Neural progenitor cell (in vitro differentiated cells): ENCODE measurements at places on chromosomes 16 and 17. TPM values are rescaled to one million over a fixed set of nuclear protein-coding genes. Genes with fewer than 3 reads are reported as not detected.
A peak's percentile ranks its signal among the peaks of the same experiment; 100 is the strongest.

Gene CDH8
- total RNA-seq = 23.7 and 31.4 TPM in 2 replicates

Gene ARHGAP23
- 6.1 and 14.2 TPM in 2 replicates for total RNA-seq

Gene CD300A
- 0.28 TPM in 1 of 2 replicates, not detected in the other for total RNA-seq

Gene CMTM1
- 2.9 TPM in 1 of 2 replicates, not detected in the other for total RNA-seq

Gene MT4
- total RNA-seq = not detected in 2 replicates

DNA sequence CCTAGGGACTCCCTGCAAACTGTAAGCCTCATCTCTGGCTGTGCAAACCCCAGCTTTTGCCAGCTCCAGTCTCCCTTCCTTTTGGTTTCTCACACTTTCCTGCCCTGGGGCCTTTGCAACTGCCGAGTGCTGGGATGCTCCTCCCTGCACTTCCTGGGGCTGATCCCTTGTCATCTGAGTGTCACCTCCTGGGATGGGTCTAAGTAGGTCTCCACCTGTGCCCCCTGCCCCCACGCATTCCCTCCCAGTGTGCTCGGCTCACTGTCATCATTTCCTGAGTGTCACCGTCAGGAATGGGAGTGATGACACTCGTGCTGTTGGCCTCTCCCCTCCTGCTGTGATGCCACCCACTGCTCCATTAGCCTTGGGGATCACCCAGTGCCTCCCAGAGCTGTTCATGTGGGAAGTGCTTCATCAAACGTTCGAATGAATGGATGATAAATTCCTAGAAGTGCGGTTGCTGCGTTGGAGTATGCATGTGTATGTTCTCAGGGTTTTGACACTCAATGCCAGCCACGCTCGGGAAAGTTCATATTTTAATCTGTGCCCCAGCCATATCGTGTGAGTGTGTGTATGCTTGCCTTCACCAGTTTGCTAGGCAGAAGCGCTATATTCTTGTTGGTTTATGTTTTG, 189.9 kb downstream of the NTN1 start:
- no peak overlapping the region for H3K27ac ChIP-seq
- peaks cover 8% of the 10 kb centered on the region for H3K4me1 ChIP-seq
- H3K27me3 ChIP-seq = peaks cover 57% of the 10 kb centered on the region
- H3K4me3 ChIP-seq = no peak overlapping the region
- DNase-seq = no peak
- H3K36me3 ChIP-seq = peaks cover 6% of the 10 kb centered on the region

DNA sequence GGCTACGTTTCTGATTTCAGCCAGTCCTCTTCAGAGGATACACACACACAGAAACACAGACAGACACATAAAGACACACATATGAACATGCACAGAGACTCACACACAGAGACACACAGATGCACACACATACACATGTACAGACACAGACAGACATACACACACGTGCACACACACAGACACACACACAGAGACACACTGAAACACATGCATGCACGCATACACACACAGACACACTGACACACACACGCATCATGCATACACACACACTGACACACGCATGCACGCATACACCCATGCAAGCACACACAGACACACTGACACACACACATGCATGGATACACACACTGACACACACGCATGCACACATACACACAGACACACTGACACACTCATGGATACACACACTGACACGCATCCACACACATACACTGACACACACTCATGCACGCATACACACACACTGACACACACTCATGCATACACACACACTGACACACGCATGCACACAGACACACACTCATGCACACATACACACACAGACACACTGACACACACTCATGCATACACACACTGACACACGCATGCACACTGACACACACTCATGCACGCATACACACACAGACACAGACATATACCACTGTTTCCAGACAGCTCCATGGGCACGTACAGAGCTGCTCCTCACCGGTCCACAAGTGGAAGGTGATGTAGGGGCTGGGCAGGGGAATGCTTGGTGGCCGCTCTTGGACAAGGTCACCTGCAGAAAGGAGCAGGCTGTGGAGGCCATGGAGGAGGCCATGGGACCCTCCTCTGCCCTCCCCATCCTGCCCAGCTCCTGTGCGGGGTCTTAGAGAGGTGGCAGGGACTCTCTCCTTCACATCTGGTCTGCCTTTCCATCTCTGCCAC, 30.1 kb upstream of the MFSD6L start:
- no peaks in the 10 kb centered on the region for H3K27me3 ChIP-seq
- H3K36me3 ChIP-seq = no peaks in the 10 kb centered on the region
- H3K27ac ChIP-seq = no peak overlapping the region
- no peaks in the 10 kb centered on the region for H3K4me1 ChIP-seq
- no peak overlapping the region for H3K4me3 ChIP-seq

GRCh38 chr16:12628536-12628935, 175.2 kb downstream of the CPPED1 start:
- no peak overlapping the region for H3K4me3 ChIP-seq
- no peaks in the 10 kb centered on the region for H3K27me3 ChIP-seq
- no peak for DNase-seq
- H3K36me3 ChIP-seq = no peaks in the 10 kb centered on the region
- H3K4me1 ChIP-seq = no peaks in the 10 kb centered on the region

GRCh38 chr17:32486701-32487472, at the start of gene CDK5R1:
Gene CDK5R1, plus strand, starts transcription at chr17:32486993. Its CDS starts 628 bp downstream, at chr17:32487621.
- peaks cover 54% of the 10 kb centered on the region for H3K4me1 ChIP-seq
- peak within 1 kb of the TSS; percentile 94 for H3K4me3 ChIP-seq
- peak; percentile 94 for DNase-seq
- H3K27me3 ChIP-seq = no peaks in the 10 kb centered on the region

- no peak overlapping the region for H3K27ac ChIP-seq
- H3K4me1 ChIP-seq = no peaks in the 10 kb centered on the region
Observed at GRCh38 chr16:86215233-86215978, 294.9 kb upstream of the FOXF1 start.

DNA sequence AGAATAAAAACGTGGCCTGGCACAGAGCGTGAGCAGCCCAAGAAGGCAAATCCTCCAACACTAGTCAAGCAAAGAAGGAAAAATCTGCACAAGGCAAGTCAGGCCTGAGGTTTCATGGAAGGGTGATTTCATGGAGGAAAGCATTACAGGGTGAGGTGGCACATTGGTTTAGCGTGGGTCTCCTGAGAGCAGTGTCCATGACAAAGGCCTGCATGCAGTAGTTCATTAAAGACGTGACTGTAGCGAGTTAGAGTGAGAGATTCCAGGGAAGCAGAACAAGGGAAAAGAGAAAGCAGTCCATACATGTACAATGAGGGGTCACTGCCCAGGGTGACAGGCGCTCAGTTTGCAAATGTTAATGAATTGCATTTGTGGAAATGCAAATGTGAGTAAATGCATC, 285.0 kb upstream of the ERCC4 start:
- no peak overlapping the region for H3K27ac ChIP-seq

GRCh38 chr16:2500918-2501750, 12.6 kb upstream of the ATP6V0C start:
- DNase-seq = peak; percentile 91
- no peaks in the 10 kb centered on the region for H3K36me3 ChIP-seq
- H3K27me3 ChIP-seq = no peaks in the 10 kb centered on the region
- H3K4me1 ChIP-seq = peaks cover 6% of the 10 kb centered on the region

DNA sequence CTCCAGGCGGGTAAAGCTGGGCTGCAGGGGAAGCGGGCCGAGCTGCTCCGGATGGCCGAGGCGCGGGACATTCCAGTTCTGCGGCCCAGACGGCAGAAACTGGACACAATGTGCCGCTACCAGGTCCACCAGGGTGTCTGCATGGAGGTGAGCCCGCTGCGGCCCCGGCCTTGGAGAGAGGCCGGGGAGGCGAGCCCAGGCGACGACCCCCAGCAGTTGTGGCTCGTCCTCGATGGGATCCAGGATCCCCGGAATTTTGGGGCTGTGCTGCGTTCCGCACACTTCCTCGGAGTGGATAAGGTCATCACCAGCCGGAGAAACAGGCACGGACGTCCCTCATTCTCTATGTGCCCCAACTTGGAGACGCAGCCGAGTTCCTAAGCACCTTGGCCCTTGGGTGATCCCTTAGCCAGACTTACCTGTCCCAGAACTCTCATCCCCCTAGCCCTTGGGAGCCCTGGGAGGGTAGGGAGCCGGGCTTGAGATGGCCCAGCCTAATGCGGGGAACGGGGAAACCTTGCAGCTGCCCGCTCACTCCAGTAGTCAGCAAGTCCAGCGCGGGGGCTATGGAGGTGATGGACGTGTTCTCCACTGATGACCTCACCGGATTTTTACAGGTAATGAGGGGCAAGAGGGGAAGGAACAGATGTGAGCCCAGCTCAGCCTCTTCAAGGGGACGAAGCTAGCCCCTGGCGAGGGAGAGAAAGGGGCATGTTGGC, 806 bp downstream of the MRM1 start:
- H3K4me1 ChIP-seq = peaks cover 15% of the 10 kb centered on the region
- peaks cover 8% of the 10 kb centered on the region for H3K27me3 ChIP-seq
- H3K27ac ChIP-seq = no peak overlapping the region
- H3K36me3 ChIP-seq = no peaks in the 10 kb centered on the region
- DNase-seq = peak; percentile 42
- H3K4me3 ChIP-seq = peak overlapping the region; percentile 70

GRCh38 chr16:20243731-20244281, 83.5 kb downstream of the GP2 start:
- H3K27ac ChIP-seq = no peak overlapping the region
- H3K4me3 ChIP-seq = no peak overlapping the region
- peaks cover 14% of the 10 kb centered on the region for H3K4me1 ChIP-seq

DNA sequence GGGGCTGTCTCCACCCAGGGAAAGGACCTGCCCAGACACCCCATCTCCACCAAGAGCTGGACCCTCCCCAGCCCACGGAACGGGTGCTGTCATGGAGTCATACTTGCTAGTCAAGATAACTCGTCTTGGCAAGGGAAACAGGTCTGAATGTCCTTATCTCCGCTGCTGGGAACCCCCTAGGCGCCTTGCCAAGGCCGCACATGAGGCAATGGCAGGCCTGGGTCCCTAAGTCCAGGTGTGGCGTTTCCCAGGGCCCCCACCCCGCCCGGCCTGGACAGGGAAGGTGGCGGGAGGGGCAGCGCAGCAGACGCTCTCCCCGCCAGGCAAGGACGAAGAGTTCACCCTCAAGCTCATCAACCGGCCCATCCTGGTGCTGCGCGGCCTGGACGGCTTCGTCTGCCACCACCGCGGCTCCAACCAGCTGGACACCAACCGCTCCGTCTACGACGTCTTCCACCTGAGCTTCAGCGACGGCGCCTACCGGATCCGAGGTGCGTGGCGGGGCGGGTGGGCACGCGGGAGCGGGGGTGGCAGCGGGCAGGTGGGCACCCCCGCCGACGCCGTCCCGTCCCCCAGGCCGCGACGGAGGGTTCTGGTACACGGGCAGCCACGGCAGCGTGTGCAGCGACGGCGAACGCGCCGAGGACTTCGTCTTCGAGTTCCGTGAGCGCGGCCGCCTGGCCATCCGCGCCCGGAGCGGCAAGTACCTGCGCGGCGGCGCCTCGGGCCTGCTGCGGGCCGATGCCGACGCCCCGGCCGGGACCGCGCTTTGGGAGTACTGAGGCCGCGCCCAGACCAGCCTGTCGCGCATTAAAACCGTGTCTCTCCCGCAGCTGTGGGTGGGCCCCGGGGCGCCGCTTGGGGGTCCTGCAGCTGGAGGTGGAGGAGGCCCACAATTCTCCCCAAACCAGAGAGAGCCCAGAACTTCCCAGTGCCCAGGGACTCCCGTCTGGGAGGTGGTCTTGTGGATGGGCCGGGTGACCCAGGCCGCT, 8.4 kb downstream of the FSCN2 start:
- no peak overlapping the region for H3K27ac ChIP-seq
- peaks cover 53% of the 10 kb centered on the region for H3K27me3 ChIP-seq
- H3K36me3 ChIP-seq = no peaks in the 10 kb centered on the region
- peak; percentile 52 for DNase-seq

DNA sequence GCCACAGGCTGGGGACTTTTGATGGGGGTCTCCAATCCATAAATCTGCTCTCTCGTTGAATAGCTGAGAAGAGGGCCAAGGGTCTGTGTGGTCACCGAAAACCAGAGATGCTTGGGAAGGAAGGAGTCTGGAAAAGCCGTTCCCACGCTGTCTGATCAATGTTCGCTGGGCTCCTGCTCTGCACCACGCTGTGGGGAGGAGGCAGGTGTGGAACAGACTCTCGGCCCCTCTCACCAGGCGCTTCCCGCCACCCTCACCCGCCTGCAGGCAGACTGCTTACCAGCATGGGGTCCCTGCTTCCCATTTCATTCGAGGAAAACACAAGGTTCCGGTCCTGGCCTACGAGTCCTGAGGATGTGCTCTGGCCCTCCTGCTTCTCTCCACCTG, 702 bp upstream of the ALDH3A1 start:
- no peak for DNase-seq
- no peaks in the 10 kb centered on the region for H3K36me3 ChIP-seq
- H3K27ac ChIP-seq = no peak overlapping the region
- no peak overlapping the region for H3K4me3 ChIP-seq
- peaks cover 11% of the 10 kb centered on the region for H3K4me1 ChIP-seq
- H3K27me3 ChIP-seq = peaks cover 5% of the 10 kb centered on the region

DNA sequence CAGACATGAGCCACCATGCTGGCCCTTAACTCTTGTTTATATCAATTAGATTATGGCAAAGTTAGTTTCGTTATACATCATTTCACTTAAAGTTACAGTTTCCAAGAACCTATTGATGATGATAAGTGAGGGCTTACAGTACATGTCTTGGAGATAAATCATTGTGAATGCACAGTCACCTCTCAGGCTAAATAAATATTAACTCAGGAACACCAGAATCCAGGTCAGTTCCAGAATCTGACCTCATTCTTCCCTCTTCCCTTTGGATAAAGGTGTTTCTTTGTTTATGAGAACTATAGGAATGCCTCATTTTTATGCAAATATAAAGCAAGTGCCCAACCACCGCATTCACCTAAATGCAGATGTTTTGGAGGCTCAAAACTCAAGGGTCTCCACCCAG, 48.4 kb upstream of the CRYM start:
- H3K27ac ChIP-seq = no peak overlapping the region
- H3K4me3 ChIP-seq = no peak overlapping the region
- DNase-seq = no peak
- no peaks in the 10 kb centered on the region for H3K4me1 ChIP-seq
- H3K27me3 ChIP-seq = no peaks in the 10 kb centered on the region
- H3K36me3 ChIP-seq = no peaks in the 10 kb centered on the region

DNA sequence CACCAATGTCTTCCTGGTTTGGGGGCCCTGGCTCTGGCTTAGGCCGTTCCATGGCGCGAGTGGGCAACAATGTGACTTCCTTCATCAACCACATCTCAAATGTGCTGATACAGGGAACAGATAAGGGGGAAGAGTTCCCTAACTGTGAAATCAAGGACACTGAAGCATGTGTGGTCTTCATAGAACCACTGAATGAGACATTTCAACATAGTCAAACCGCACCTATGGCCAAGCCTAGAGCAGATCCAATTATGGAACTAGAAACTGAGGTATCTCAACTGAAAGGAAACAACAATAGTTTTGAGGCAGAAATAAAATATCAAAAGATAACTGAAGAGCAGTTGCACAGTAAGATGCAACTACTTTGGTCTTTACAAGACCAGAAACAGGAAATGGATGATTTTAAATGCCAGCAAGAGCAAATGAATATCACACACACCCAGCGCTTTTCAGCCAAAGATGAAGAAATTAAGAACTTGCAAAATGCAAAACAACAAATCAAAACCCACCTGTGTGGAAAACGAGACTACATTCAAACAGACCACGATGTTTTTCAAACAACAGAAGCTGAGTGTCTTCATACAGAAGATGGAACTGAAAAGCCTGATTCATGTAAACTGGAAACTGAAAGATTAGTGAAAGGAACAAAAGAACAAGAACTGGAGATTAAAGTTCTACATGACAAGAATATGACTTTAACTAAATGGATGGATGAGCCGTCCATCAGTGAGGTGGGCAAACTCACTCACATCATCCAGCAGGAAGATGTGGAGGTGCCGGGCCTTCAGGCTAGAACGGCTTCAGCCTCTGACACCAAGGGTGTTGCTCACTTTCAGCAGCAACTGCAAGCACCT, 18.1 kb upstream of the LCMT1 start:
- no peak overlapping the region for H3K4me3 ChIP-seq
- no peak overlapping the region for H3K27ac ChIP-seq
- H3K27me3 ChIP-seq = peaks cover 43% of the 10 kb centered on the region
